ENCODE measurements at places on chromosomes 7 and 10.

DNA sequence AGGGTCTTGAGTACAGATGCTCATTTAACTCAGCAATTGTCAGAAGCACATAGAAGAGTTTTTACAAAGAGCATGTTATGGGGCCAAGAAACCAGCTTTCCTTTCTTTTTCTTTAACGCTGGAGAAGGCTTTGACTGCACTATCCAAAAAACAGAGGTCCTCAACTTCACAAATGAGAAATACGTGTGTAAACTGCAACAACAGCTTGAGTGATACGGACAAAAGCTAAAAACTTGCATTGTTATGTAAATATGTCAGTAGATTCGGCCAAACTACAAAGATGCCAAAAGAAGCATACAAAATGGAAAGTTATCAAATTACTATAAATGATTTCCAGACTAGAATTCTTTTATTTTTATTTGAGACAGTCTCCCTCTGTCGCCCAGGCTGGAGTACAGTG, 62.4 kb upstream of the C10orf90 start:
- DNase-seq: no peak

- DNase-seq: no peak
Measured at GRCh38 chr7:76054123-76055120, 6.5 kb downstream of the MDH2 start.

DNA sequence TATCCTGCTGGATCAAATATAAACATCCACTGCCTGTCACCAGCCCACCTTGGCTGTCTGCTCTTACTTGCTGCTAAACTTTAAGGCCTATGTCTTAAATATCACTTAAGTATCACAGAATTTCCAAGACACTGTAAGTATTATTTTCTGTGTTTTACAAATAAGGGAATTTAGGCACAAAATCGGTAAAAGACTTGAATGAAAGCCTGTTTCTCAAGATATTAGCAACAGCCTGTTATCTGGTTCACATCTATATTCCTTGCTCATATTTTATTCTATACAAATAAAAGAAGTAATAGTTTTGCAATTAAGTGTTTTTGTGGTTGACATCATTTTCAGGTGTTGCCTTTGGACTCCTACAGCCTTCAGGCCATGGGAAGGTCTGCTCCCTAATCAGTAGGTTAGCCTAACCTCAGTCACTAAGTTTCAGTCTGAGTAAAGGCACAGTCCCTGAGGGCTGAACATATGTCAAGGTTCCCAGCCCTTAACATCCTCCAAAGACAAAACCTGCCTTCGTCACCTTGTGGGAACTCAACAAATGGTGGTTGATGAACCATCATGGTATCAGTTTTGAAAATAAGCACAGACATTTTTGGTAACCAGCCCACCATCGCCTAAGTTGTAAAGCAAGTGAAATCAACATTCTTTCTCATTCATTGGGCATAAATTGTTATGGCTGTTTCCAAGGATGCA, 127.1 kb downstream of the CREB5 start:
- no peak for DNase-seq

GRCh38 chr10:2214805-2215204, 477.5 kb upstream of the ADARB2 start:
- DNase-seq: no peak

- DNase-seq: no peak
Measured at GRCh38 chr7:47308808-47309207, 273.1 kb downstream of the TNS3 start.

- no peak for DNase-seq
Measured at GRCh38 chr10:95312257-95312656, 21.5 kb upstream of the PDLIM1 start.

DNA sequence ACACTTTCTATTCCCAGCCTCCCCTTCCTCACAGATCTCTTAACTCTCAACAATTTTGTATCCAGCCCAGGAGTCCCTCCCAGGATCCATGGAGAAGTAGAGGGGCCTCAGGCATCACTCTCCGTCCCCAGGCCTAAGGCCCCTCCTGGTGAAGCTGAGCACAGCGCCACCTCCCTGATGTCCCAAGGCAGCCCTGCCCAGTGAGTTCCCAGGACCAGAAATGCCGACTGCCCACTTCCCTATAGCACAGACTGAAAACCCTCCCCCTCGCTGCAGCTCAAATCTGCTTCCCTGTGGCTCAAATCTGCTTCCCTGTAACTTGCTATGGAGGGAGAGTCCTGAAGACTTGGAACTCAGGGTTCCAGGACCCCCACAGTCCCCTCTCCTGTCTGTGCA, 35.6 kb downstream of the YKT6 start:
- no peak for DNase-seq

GRCh38 chr10:117086546-117086945, 51.5 kb downstream of the VAX1 start:
- no peak for DNase-seq

GRCh38 chr10:89296220-89296648, 5.6 kb upstream of the IFIT2 start:
- peak; percentile 55 for DNase-seq

DNA sequence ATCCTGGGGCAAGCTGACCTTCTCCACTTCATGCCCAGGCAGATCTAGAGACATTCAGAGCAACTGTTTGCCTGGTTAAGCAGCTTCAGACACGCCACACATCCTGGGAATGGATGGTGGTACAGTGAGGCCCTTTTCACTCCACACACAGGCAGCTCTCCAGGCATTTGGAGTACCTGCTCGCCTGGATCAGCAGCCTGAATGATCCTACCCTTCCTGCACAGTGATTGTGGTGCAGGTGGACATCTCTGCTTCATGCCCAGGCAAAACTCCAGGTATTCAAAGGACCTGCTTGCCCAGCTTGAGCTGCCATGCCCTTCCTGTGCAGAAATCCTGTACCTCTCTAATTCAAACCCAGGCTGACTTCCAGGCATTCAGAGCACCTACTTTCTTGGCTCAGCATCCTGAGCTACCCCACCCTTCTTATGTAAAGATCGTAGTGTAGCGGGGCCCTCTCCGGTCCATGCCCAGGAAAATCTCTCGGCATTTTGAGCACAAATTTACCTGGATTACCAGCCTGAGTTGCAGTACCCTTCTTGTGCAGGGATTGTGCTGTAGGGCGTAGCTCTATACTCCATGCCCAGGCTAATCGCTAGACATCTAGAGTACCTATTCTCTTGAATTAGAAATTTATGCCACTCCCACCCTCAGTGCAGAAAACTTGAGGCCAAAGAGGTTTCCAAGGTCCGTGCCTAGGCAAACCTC, 972.8 kb downstream of the ANKRD7 start:
- DNase-seq: no peak

- DNase-seq: no peak
Measured at GRCh38 chr10:35789996-35790395, 147.9 kb upstream of the FZD8 start.

- no peak for DNase-seq
Measured at GRCh38 chr10:48330269-48330668, 23.8 kb downstream of the MAPK8 start.

- DNase-seq: peak; percentile 19
Measured at GRCh38 chr10:36344240-36345174, 702.4 kb upstream of the FZD8 start.

DNA sequence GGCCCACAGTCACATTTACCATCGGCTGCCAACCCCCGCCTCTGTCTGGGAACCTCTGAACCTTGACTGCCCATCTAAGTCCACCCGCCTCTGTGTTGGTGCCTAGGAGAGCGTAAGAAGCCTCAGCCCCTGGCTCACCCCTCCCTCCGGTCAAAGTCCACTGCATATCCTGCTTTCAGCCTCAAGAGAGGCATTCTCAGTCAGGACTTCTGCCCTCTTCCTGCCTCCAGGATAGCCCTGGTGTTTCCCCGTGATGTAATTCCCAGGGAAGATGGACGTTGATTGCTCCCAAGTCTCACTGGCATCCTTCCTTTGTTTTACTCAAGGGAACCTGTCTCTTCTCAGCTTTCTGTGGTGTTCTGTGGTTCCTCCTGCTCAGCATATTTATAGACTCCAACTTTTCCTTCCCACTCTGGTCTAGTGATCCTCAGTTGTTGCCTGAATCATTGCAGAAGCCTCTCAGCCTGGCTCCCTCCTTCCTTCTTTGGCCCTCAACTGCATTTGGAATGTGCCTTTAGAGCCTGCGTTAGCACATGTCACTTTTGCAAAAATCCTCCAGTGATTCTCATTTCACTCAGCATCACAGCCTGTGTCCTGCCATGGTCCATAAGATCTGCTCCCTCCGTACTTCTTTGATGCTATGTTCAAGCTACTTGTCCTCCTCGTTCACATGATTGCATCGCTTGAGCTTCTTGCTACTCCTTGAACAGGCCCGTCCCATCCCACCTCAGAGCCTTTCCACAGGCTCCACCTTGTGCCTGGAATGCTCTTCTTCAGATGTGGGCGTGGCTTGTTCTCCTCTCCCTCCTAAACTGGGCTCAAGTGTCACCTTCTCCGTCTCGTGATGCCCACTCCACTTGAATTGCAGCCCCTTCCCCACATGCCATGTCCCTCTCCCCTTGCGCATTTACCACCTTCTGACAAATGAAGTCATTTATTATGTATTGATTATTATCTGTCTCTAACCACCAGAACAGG, 124.2 kb downstream of the PLPP4 start:
- DNase-seq: no peak

- no peak for DNase-seq
Measured at GRCh38 chr10:116765648-116766081, 23.3 kb upstream of the HSPA12A start.

- no peak for DNase-seq
Measured at GRCh38 chr10:128060341-128061250, 65.6 kb downstream of the MKI67 start.

DNA sequence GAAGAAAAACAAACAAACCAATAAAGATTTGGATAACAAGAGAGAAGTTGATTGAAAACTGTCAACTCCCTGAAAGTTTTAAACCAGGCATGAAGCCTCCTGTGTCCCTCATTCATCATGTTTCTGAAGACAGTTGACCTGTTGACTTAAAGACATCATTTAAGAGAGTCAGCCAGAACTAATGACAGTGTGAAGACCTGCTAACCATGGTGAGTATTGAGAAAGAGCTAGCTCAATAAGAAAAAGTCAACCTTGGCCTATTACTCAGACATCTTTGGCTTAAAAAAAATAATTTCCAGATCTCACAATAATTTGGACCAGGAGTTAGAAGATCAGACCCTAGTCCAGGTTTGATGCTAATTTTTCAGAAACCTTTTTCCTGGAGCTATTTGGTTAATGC, 45.3 kb upstream of the ANKRD1 start:
- no peak for DNase-seq

DNA sequence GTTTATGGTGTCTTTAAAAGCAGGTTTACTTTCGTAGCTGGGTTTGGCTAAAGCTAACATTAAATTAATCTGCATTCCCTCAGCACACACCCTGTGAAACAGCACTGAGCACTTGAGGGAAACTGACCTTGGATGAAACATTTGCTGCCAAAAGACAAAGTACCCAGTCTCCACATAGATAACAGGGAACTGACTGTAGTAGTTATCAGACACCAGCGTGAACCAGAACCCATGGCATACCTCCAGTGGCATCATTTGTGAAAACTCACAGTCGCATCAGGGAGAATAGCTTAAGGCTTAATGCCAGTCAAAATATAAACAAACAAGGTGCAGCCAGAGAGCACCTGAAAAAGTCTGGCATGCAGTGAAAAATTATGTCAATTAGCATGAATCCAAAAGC, 357.8 kb upstream of the C7orf33 start:
- no peak for DNase-seq

DNA sequence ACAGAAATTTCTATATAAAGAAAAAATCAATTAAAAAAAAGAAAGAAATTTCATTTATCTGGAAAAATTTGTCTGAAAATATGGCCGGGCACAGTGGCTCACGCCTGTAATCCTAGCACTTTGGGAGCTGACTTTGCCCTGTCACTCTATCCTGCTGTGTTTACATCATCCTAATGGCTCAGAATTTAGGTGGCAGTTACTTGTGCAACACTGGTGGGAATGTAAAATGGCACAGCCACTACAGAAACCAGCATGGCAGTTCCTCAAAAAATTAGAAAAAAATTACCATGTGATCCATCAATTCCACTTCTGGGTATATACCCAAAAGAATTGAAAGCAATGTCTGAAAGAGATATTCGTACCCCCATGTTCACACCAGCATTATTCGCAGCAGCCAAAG, 405.2 kb upstream of the AUTS2 start:
- no peak for DNase-seq

DNA sequence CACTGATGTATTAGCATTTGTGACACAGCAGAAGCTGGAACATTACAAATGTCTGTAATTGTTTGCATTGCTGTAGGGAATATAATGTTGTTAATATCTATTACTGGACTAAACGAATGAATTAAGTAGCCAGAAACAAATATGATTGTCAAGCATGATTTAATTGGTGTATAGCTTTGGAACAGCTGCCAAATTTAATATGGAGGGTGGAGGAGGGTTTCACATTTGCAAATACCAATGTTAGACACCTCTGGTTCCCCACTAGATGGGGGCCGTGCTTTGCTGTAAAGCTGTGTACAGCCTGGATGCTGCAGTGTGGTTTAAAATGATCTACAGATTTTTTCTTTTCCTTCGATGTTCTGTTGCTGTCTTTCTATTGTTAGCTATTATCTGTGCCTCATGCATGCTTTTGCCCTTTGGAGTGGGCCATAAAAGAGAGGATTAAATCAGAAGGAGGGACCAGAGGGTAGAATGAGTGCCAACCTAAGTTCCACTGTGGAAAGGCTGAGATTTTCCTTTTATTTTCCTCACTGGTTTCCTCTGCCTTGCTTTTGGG, 23.1 kb downstream of the DNAJB9 start:
- DNase-seq: no peak

- DNase-seq: no peak
Measured at GRCh38 chr7:77409005-77409738, 7.0 kb downstream of the GSAP start.

GRCh38 chr7:131072505-131073091, 255.1 kb upstream of the MKLN1 start:
- no peak for DNase-seq

GRCh38 chr7:121561717-121562116, 165.6 kb upstream of the FAM3C start:
- DNase-seq: no peak

DNA sequence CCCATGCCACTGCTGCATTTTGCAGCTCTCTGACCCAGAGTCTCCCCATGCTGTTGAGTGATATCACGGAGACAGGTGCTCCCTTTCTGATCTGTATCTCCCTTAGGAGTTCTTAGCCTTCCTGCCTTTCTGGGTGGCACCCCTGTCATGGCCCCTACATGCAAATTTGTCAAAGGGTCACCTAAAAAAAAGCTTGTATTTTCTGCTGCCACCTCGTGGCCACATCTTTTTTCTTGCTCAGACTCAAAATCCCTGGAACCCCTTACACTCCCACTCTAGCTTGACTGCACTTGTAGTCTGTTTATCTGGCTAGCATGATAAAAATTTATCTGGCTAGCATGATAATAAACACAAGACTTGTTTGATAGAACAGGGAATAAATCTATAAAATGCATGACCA, 809.1 kb downstream of the SORCS1 start:
- no peak for DNase-seq
